ENCODE measurements at places on chromosomes 4 and X. TPM values are rescaled to one million over a fixed set of nuclear protein-coding genes. Genes with fewer than 3 reads are reported as not detected.

DNA sequence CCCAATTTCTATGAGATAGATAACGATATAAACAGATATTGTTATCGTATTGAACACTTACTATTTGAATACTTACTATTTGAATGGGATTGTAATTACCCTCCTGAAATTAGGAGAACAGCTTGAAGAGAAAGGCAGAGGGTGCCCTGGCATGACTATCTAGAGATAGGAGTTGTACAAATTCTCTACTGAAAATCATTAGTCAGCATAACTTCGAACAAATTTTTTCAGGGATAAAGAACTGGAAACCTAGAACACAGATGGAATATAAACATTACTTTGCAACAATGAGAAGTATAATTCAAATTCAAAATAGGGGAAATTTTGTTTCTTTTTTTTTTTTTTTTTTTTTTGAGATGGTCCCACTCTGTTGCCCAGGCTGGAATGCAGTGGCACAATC is 1096.8 kb downstream of the C4orf33 start:
- H3K36me3 ChIP-seq, result no peaks in the 10 kb centered on the region
- no peak overlapping the region for H3K4me3 ChIP-seq
- H3K4me1 ChIP-seq, result no peaks in the 10 kb centered on the region
- DNase-seq, result no peak
- no peak overlapping the region for H3K27ac ChIP-seq

The ABLIM2 gene
- total RNA-seq, result 0.64 TPM

The ARSD gene
- total RNA-seq, result 35.3 TPM

DNA sequence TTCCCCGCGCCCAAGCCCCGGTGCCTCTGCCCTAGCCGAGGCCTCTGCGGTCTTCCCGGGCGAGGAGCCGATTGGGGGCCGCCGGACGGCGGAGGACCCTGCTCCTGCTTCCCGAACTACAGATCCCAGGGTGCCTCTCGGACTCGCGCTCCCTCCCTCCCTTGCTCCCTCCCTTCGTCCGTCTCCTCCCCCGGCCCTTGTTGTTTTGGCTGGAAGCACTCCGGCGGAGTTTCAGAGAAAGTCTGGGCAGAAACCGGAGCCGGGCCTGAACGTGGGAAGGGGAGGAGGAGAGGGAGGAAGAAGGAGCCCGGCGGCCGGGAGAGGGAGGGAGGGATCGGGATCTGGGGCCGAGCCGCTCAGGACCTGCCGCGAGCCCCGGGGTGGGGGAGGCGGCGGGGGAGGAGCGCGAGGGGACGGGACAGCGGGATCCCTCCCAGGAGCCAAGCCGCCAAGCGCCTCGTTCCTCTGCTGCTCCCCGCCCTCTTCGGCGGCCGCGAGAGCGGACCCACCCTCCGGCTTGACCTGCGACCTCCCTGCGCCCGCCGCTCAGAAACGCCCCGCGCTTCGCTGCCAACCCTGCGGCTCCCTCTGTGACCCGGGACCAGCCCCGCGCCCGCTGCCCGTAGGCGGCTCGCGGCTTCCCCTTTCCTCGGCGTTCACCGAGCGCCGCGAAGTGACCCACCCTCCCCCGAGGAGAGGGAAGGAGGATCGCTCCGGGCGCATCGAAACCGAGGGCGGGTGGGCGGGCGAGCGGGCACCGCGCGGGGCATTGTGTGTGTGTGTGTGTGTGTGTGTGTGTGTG is 496 bp upstream of the GAB1 start:
- peak overlapping the region; percentile 97 for H3K4me3 ChIP-seq
- H3K36me3 ChIP-seq, result no peaks in the 10 kb centered on the region
- no peaks in the 10 kb centered on the region for H3K27me3 ChIP-seq
- DNase-seq, result peak; percentile 97
